ENCODE measurements at places on chromosomes 11 and 22. TPM values are rescaled to one million over a fixed set of nuclear protein-coding genes. Genes with fewer than 3 reads are reported as not detected.

IGLL5 gene
- total RNA-seq = not detected

P4HA3 gene
- 5.8 TPM for total RNA-seq

APLNR gene
- total RNA-seq = 3.4 TPM

VWCE gene
- 2.2 TPM for total RNA-seq

P2RX3 gene
- total RNA-seq = not detected

OR52A1 gene
- total RNA-seq = not detected

OR52I1 gene
- total RNA-seq = not detected

KCNJ5 gene
- total RNA-seq = not detected

SLC17A6 gene
- not detected for total RNA-seq

CARD18 gene
- total RNA-seq = not detected

KCNJ11 gene
- not detected for total RNA-seq

EHBP1L1 gene
- 37.3 TPM for total RNA-seq

OR51T1 gene
- not detected for total RNA-seq

ADM gene
- 381 TPM for total RNA-seq

DBX1 gene
- total RNA-seq = not detected

FOXR1 gene
- not detected for total RNA-seq

IFT27 gene
- 24.2 TPM for total RNA-seq

DSCAML1 gene
- not detected for total RNA-seq

SLC25A18 gene
- total RNA-seq = 0.60 TPM

IL18 gene
- total RNA-seq = 5.2 TPM

B3GAT3 gene
- 50.5 TPM for total RNA-seq

SLC7A4 gene
- total RNA-seq = 2.7 TPM

ANKK1 gene
- total RNA-seq = not detected

PDGFB gene
- 5.3 TPM for total RNA-seq

PNPLA5 gene
- not detected for total RNA-seq

TRIOBP gene
- total RNA-seq = 157 TPM

CYB5R2 gene
- total RNA-seq = 14.0 TPM

PYGM gene
- 5.4 TPM for total RNA-seq

PRSS23 gene
- 459 TPM for total RNA-seq

NAALADL1 gene
- 17.2 TPM for total RNA-seq

MMP8 gene
- not detected for total RNA-seq

UEVLD gene
- total RNA-seq = 11.9 TPM

MOGAT2 gene
- not detected for total RNA-seq

SLC22A12 gene
- total RNA-seq = not detected

NOX4 gene
- 0.12 TPM for total RNA-seq

SLC22A9 gene
- total RNA-seq = not detected

UBQLN3 gene
- not detected for total RNA-seq

IRF7 gene
- total RNA-seq = 18.9 TPM

CALCA gene
- total RNA-seq = not detected

TRPM5 gene
- 0.12 TPM for total RNA-seq

CCDC117 gene
- total RNA-seq = 12.1 TPM

RTN4RL2 gene
- 10.6 TPM for total RNA-seq

FXYD2 gene
- not detected for total RNA-seq

ARHGAP32 gene
- 10.4 TPM for total RNA-seq

ROBO4 gene
- 13.4 TPM for total RNA-seq

TCN2 gene
- total RNA-seq = 43.2 TPM

SPI1 gene
- not detected for total RNA-seq

PGA4 gene
- not detected for total RNA-seq

SLC22A6 gene
- total RNA-seq = not detected

GLYAT gene
- total RNA-seq = not detected

FDXACB1 gene
- total RNA-seq = 0.85 TPM

IRAG1 gene
- total RNA-seq = 4.2 TPM

TOP3B gene
- 17.5 TPM for total RNA-seq

ACRV1 gene
- not detected for total RNA-seq

DDTL gene
- total RNA-seq = 1.2 TPM

TMEM45B gene
- total RNA-seq = 0.12 TPM

MAPK8IP2 gene
- 2.7 TPM for total RNA-seq

MIAT gene
- total RNA-seq = 0.17 TPM
